ENCODE measurements at places on chromosomes 5 and 9. TPM values are rescaled to one million over a fixed set of nuclear protein-coding genes. Genes with fewer than 3 reads are reported as not detected.

DNA sequence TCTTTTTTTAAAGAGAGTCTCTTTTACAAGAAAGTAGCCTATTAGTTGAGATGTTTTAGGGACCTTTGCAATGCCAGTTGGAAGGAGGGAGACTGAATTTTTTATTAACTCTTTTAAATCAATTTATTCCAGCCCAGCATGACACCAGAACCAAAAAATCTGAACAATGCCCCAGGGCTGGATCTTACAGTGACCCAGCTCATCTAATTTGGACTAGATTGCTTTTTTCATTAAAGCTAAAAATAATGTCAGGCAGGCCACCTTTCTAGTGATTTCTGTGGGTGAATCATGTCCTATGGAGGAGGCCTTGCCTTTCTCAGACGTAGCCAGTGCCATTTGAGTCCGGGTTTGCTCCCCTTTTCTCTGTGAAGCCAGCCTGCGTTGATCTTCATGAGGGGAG lies 38.8 kb downstream of the MAP1B start:
- no peak for DNase-seq

DNA sequence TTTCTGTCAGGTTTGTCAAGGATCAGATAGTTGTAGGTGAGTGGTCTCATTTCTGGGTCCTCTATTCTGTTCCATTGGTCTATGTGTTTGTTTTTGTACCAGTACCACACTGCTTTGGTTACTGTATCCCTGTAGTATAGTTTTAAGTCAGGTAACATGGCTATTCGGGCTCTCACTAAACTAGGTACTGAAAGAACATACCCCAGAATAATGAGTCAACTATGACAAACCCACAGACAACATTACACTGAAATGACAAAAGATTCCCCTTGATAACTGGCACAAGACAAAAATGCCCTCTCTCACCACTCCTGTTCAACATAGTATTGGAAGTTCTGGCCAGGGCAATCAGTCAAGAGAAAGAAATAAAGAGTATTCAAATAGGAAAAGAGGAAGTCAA lies 535.3 kb upstream of the CYLC2 start:
- DNase-seq, result no peak

GRCh38 chr5:91103353-91104061 lies 279.6 kb downstream of the ARRDC3 start:
- DNase-seq, result no peak

- peak; percentile 55 for DNase-seq
Measured at GRCh38 chr5:34503379-34504253, 152.5 kb upstream of the RAI14 start.

DNA sequence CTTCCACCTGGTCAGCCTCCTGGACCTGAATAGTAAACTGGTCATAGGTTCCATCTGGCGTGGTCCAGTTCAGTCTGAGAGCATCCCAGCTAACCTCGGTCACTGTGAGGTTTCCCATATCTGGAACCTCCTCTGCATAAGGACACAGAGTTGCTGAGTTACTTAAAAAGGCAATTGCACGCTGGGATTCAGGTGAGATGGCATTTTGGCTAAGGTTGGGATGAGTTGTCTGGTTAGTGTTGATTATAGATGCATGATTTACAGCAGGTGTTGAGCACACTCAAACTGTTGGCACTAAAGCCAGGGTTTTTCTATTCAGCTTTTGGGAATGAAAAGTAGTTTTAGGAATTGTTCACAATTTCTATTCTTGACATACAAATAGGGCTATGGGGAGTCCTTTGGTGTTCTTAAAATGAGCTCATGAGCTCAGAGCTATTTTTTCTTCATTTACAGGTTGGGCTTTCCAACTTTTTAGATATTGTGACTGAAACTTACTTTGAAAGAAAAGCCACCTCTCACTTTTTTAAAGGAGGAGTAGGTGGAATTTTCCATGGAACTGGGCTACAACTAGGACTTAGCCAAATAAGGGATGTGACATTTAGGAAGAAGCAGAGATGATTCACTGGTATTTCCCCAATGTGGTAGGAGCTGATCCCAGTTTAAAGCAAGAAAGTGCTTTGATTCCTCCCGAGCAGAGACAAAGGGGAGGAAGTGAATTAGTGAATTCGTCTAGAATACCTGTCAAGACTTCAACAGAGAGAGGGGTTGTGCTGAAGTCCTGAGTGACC lies 54.7 kb downstream of the TNC start:
- DNase-seq, result peak; percentile 58

DNA sequence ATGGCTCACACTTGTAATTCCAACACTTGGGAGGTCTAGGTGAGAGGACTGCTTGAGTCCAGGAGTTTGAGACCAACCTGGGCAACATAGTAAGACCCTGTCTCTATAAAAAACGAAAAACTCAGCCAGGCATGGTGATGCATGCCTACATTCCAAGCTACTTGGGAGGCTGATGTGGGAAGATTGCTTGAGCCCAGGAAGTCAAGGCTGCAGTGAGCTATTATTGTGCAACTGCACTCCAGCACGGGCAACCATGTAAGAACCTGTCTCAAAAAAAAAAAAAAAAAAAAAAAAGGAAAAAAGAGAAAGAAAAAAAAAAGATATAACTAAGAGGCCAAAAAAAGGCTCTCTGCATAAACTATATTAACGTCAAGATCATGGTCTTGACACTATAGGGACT lies 27.3 kb downstream of the GIN1 start:
- no peak for DNase-seq

DNA sequence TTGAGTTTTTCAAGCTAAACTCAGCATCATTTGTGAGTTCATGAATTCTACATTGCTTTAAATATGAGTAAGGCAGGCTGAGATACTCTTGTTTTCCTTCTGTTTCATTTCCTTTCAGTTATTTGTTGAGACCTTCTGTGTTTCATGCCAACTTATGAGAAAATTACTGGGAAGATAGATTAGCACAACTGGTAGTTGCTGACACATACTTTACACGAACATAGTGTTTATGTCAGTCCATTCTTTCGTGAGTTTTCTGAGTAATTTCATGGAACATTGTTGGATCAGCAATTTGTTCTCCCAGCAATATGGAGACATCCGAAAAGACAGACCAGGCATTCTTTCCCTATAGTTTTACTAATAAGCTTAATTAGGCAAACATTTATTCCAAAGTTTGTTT lies 102.0 kb upstream of the SMC5 start:
- no peak for DNase-seq

GRCh38 chr5:158430166-158430797 lies 571.3 kb upstream of the CLINT1 start:
- peak; percentile 39 for DNase-seq

DNA sequence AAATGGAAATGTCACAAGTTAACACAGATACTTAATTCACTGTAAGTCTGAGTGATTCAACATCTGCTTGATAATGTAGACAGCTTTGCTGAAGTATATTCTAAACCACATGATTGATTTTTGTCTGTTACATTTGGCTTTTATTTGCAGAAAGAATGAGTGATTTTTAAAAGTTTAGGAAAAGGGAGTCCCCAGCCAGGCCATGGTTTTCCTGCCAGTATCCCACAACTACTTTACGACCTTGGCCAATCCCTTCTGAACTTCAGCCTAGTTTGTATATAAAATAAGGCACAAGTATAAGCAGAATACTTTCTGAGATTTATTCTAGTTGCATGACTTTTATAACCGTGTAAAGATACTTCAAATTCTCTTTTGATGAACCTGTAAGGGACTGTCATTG lies 27.1 kb downstream of the WDR36 start:
- peak; percentile 62 for DNase-seq

DNA sequence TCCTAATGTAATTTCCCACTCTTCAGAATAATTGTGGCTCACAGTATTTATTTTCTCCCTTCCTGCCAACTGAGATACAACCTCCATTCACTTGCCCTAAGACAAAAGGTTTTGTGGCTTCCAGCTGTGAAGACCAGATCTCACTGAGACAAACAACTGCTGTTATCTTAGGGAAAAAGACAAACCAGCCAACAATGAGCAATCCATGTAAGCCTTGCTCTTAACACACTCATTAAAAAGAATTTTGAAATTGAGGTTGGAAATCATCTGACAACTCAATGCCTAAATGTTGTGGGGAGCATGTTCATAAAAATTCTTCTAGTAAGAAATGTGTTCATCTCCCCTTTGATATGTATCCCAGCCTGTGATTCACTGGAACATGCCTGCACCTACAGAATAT lies 132.9 kb downstream of the ADAMTSL1 start:
- peak; percentile 59 for DNase-seq

GRCh38 chr5:115394531-115394930 lies 98.1 kb upstream of the CCDC112 start:
- DNase-seq, result no peak

- DNase-seq, result no peak
Measured at GRCh38 chr5:41858890-41859289, 11.3 kb downstream of the OXCT1 start.

- no peak for DNase-seq
Measured at GRCh38 chr9:20749496-20750198, 65.6 kb downstream of the FOCAD start.

GRCh38 chr9:105318729-105319191 lies 74.3 kb downstream of the SLC44A1 start:
- DNase-seq, result no peak

DNA sequence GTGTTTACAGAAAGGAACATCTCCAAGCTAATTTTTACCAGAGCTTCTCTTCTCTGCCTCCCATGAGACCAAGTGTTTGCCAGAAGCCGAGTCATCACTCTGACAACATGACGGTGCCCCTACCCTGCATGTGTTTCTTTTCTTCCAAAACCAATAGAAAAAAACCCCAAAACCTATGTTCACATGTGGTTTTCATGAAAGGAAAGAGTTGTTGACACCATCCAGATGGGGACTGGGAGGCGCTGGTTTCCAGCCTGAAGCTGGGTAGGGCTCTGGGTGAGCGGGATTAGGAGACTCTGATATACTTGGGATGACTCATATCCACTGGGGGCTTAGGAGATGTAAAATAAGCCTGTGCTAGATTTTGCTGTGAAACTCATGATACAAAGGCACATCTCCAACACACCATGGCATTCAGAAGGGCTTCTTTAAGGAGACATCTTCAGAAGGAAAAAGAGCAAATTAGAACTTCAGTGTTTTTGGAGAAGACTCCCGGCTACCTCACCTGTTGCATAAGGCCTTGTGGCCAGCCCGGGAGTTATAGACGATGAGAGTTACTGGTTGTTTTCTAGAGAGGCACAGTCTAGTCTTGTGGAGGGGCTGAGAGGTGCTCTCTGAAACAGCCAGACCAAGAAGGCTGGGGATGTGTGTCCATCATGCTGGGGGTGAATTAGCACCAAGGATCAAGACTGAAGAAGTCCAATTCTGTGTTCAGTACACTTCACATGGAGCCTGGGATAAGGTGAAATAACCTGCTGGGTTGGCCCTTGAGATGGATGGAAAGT lies 108.9 kb upstream of the LHFPL2 start:
- peak; percentile 38 for DNase-seq

GRCh38 chr9:127783111-127784008 lies 2.5 kb upstream of the CDK9 start:
- DNase-seq, result peak; percentile 39

DNA sequence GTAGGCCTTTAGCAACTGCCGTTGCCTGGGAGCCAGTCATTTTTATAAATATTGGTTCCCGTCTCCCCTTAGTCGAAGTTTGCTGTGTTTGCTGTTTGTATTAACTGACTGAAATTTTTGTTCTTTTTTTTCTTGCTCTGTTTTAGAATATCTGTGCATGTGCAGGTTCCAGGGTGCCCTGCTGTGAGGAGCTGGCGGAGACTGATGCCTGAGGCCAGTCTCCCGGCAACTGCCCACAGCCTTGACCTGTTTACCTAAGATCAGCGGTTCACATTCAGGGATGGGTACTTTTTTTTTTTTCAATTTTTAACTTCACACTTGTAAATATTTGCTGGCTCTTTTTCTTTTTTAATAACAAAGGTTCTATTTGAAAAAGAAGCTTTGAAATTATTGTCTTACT lies 262.6 kb upstream of the ADAMTS16 start:
- DNase-seq, result no peak

DNA sequence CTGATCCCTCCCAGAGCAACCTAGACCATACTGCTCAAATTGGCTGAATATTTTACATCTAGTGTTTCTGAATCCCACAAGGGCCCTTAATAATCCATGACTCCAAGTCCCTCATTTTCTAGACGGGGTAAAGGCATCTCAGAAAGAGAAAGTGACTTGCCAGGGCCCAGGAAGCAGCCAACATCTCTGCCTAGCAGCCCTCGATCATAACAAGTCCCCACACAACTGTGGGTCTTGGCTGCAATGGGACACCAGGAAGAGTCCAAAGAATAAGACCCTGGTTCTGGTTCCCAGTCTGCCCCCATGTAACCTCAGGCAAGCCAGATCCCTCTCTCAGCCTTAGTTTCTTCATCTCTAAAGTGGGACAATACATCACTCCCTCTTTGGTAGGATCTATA lies 6.3 kb downstream of the ANXA6 start:
- DNase-seq, result no peak

DNA sequence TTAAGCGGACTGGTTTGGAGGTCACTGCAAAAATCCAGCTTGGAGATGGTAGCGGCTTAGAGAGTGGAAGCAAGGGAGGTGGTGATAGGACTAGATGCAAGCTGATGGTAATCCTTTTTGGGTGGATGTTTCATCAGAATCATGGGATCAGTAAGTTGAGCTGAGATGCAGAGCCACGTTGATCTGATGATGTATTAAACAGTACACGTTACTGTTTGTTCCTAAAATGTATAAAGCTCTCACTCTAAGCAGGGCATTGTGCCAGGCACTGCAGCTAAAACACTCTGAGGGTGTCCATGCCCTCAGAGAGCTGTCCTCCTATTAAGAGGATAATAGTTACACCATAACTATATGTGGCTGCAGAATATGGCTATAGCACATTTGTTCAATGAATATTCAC lies 93.1 kb downstream of the JAKMIP2 start:
- no peak for DNase-seq

- DNase-seq, result peak; percentile 97
Measured at GRCh38 chr5:136086783-136087566, 45.7 kb upstream of the SMAD5 start.

Gene CCL21
- 13.5 TPM for total RNA-seq

Gene LCN1
- total RNA-seq, result not detected

Gene INSL4
- not detected for total RNA-seq

Gene NUP155
- total RNA-seq, result 24.4 TPM

Gene PDGFRB
- 109 TPM for total RNA-seq

Gene CBY3
- not detected for total RNA-seq

Gene APBA1
- 7.8 TPM for total RNA-seq

Gene SPINK6
- not detected for total RNA-seq

Gene CCDC107
- 14.4 TPM for total RNA-seq

Gene NEURL1B
- 27.3 TPM for total RNA-seq

Gene MELK
- total RNA-seq, result 8.9 TPM

Gene KLF4
- total RNA-seq, result 24.0 TPM

Gene KCNMB1
- 0.22 TPM for total RNA-seq

Gene MCIDAS
- total RNA-seq, result not detected

Gene GNA14
- total RNA-seq, result 2.1 TPM

Gene DOK3
- 2.7 TPM for total RNA-seq

Gene AHRR
- 2.8 TPM for total RNA-seq

Gene TAF1L
- under 0.01 TPM for total RNA-seq

Gene TSLP
- total RNA-seq, result 0.09 TPM

Gene ARHGEF39
- 1.4 TPM for total RNA-seq

All from muscle of leg (tissue), 16 donors.